ENCODE measurements at places on chromosomes 1 and 21.
A peak's percentile ranks its signal among the peaks of the same experiment; 100 is the strongest.

GRCh38 chr1:164587617-164588501 is 28.9 kb downstream of the PBX1 start:
- peak; percentile 73 for DNase-seq

- no peak for DNase-seq
Measured at GRCh38 chr21:22993144-22993543, 1994.9 kb downstream of the NCAM2 start.

DNA sequence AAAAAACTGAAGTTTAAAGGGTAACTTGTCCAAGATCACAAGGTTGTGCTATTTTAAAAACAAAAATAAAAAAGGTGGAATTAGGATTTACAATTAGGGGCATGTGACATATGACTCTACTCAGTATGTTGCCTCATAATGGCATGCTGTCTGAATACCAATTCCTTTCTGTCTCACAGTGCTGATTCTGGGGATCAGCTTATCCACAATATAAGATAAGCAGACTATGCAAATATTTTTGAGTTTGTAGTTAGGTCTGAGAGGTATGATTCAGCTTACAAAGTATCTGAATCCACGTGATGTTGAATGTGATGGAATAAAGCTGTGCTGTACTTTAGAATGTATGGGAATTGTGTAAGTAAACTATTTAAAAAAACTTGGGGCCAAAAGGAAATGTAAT is 216.6 kb downstream of the HHIPL2 start:
- DNase-seq, result no peak

GRCh38 chr1:151945725-151946722 is 36.7 kb upstream of the THEM4 start:
- DNase-seq, result peak; percentile 64

DNA sequence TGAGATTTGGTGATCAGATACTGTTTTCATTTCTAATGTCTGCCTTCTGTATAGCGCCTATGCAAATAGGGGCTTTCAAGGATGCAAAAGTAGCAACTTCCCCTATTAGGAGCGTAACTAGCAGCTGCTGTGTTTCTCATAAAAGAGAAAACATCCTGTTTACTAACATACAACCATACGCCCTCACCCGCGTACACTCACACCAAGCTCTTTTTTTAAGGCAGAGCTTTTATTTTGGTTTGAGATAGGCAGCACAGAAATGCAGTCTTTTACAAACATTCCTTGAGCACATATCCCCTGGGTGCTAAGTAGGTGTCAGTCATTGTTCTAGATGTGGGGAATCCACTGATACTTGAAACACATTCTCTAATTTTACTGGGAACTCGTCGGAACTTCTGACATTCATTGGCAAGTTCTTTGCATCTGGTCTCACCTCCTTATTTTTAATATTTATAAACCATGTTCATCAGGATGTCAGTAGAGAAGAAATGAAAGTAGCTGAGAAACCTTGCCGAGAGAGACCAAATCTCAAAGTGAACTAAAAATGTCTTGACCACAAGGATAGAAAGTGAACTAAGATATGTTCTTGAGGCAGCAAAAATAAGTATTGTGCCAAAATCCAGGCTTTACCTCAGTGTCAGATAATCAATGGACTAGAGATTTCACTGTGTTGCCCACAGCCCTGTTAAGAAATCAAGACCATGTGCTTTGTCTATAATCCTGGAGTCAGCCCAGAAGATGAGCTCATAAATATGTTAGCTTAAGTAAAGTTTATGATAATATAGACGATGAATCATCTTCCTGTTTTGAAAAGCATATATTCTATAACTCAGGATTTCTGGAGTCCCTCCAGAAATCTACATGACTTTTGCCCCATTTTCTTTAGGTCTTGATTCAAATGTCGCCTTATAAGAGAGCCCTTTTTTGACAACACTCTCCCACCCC is 350.9 kb downstream of the ST6GALNAC3 start:
- peak; percentile 71 for DNase-seq

DNA sequence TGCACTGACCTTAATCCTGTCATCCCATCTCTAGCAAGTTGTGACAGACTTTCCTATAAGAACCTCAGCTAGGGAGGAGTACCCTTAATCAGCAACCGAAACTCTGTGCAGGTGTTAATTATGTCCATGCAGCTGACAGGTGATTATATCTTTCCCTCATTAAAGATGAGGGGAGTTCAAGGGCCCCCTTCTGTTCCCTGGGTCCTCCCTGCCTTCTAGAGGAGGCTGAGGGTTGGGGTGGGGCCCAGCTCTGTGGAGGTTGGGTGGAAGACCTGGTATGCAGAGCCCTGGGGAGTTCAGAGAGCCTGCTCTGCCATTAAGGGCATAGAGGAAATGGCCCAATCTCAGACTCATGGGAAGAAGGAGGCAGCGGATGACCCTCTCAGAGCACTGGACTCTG is 35.6 kb upstream of the CRNN start:
- no peak for DNase-seq

DNA sequence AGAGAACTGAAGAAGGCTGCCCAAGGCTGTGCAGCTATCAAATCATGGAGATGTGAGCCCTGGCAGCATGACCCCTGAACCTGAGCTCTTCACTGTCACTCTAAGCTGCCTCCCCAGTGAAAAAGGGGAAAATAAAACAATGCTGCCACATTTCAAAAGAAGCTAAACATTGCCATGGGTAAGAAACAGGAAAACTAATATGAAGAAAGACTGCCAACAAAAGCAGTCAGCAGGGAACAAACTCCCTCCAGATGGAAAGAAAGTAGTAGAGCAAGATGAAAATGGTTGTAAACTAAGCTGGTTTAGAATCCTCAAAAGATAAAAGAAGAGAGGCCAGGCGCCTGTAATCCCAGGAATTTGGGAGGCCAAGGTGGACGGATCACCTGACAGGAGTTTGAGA is 36.2 kb upstream of the CSF1 start:
- no peak for DNase-seq

DNA sequence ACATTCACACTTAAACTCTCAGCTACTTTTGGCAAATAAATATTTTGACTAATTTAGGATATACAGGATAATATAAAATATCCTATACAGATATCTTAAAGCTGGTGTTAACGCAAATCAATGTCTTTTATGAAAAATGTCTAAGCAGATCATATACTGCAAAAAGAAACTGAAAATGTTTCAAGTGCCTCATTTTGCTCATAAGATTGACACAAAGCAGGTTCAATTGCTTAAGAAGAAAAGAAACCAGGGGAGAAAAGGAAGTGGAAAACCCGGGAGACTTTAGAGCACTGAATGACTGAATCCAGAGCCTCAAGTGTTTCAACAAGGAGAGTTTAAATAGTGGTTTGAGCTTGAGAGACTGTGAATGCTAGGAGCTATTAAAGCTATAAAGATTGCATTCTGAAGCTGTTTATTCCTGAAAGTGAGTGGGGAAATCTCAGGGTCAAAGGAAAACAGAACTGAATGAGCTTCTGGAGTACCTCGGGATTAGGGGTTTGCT is 1943.0 kb downstream of the MRPL39 start:
- no peak for DNase-seq

GRCh38 chr1:198934901-198935305 is 296.1 kb downstream of the PTPRC start:
- peak; percentile 79 for DNase-seq

GRCh38 chr1:104765085-104765484 is 1015.4 kb downstream of the AMY1C start:
- no peak for DNase-seq

Data from eye (tissue), 1 donor.